ENCODE measurements at places on chromosomes 7 and 10.
A peak's percentile ranks its signal among the peaks of the same experiment; 100 is the strongest.

DNA sequence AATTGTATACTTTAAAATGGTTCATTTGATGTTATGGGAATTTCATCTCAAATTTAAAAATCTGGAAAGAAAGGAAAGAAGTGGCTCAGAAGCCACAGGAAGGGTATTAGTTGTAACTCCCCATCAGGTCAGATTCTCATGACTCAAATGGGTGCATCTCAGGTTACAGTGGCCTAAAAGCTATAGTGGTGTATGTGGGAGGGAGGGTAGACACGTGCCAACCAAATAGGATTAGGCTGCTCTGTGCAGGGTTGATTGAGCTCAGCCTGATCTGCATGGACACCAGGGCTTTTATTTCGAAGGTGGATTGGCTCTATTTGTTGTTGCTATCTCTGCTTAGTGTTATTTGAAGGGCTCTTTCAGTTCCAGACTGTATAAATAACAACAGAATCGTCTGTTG is 121.5 kb upstream of the PRR15 start:
- no peak for DNase-seq

- DNase-seq: no peak
These were observed 23.0 kb downstream of the TMEM176A start for GRCh38 chr7:150823484-150824126.

- no peak for DNase-seq
These were observed 62.7 kb upstream of the DDC start for GRCh38 chr7:50627824-50628361.

DNA sequence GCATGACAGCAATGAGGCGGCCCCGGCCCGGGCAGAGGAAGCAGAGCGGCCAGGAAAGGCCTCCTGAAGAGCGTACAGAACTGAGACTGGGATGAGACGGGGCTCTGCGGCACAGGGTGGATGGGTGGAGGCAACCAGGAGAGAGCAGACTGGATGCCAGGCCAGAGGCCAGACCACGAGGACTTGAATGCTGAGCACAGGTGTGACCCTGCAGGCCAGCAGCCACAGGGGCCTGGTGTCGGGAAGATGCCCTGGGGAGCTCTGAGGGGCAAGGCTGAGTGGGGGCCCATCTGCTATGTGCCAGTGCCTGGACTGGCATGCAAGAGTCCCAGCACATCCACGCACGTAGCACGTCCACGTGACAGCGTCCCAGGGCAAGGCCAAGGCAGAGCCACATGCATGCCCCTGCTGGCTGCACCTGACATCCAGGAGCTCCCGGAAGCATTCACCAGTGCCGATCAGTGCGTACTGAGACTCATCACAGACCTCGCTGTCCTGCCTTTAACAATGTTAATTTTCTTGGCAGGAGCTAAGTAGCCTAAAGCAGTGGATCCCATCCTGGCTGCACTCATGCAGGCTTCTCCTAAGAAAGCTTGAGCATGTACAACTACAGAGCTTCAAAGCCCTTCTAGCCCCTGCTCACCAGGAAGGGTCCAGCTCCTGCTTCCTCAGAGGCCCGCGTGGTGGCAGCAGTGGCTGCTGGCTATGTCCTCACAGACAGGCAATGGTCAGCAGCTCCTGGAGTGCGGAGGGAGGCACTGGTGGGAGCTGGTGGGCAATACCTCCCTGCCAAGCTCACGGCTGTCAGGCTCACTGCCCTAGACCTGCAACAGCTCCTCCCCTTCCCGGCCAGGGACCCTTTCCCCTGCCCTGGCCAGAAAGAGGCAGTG is 18.0 kb downstream of the GRID1 start:
- no peak for DNase-seq

DNA sequence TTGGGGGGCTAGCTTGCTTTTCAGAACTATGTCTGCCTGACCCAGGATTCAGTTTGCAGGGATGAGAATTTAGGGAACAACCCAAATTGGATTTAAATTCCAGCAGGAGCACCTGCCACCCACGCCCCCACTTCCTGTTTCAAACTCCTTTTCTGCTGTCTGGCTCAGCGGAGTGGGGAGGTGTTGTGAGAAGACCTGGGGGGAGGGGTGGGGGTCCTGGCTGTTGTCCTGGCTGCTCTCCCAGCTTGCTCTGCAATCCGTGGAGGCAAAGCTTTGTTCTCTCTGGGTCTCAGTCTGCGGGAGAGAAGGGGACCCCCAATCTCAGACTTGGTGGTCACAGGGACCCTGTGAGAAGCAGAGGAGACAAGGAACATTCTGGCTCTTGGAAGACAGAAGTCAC is 799 bp downstream of the KCNK18 start:
- no peak for DNase-seq

DNA sequence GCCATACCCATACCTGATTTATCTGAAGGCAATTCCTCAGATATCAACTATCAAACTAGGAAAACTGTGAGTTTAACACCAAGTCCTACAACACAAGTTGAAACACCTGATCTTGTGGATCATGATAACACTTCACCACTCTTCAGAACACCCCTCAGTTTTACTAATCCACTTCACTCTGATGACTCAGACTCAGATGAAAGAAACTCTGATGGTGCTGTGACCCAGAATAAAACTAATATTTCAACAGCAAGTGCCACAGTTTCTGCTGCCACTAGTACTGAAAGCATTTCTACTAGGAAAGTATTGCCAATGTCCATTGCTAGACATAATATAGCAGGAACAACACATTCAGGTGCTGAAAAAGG is 69.0 kb upstream of the RSBN1L start:
- DNase-seq: no peak

- no peak for DNase-seq
These were observed 122.2 kb downstream of the PDE1C start for GRCh38 chr7:31948029-31948428.

DNA sequence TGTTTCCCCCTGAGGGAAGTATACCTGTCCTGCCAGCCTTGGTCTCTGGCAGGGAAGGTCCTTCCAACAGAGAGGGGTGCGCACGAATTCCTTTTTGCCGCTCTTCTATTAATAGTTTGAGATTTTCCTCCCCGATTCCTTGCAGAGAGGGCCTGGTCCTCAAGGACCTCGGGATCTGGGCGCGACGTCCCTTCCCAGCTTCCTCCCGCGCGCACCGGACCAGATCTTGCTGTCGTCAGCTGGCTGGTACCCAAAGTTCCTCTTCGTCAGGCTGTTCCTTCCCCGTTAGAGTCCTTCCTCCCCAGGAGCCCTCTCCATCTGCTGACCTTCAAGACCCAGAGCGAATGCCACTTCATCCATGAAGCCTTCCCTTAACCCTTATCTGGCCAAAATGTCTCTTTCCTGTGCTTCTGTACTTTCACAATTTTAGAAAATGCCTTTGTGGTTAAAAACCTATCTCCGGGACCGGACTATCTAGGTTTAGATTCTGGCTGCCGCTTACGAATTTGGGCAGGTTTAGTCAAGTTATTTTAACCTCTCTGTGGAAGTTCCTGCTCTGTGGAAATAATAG is 851 bp upstream of the GOT1 start:
- DNase-seq: no peak

DNA sequence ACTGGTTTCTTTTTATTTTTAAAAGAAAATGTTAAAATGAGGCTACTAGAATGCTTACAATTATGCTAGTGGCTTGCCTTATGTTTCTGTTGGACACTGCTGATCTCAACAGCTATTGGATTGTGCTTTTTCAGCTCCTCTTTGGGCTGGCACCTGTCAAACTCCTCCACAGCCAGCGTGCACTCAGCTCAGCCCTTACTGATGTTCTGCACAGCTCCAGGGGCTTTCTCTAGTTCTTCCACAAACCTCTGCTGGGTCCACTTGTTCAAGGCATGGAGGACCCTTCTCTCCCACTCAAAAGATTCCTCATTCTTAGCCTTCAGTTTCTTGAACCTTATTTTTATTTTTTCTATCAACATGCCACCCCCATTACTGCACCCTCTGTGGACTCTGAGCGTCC is 96.0 kb downstream of the VIPR2 start:
- DNase-seq: no peak

DNA sequence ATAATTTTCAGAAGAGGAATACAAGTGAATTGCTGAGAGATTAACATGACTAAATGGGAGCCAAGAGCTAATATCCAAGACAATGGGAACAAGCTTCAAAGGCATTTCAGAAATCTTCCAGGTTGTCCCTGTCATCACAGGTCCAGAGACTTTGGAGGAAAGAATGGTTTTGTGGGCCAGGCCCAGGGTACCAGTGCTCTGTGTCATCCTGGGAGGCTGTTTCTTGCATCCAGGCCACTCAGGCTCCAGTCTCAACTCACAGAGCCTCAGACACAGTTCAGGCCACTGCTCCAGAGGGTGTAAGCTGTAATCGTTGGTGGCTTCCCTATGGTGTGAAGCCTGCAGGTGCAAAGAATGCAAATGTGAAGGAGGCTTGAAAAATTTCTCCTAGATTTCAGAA is 170.4 kb upstream of the NRG3 start:
- no peak for DNase-seq

- no peak for DNase-seq
These were observed 25.7 kb upstream of the AGFG2 start for GRCh38 chr7:100513212-100513810.

DNA sequence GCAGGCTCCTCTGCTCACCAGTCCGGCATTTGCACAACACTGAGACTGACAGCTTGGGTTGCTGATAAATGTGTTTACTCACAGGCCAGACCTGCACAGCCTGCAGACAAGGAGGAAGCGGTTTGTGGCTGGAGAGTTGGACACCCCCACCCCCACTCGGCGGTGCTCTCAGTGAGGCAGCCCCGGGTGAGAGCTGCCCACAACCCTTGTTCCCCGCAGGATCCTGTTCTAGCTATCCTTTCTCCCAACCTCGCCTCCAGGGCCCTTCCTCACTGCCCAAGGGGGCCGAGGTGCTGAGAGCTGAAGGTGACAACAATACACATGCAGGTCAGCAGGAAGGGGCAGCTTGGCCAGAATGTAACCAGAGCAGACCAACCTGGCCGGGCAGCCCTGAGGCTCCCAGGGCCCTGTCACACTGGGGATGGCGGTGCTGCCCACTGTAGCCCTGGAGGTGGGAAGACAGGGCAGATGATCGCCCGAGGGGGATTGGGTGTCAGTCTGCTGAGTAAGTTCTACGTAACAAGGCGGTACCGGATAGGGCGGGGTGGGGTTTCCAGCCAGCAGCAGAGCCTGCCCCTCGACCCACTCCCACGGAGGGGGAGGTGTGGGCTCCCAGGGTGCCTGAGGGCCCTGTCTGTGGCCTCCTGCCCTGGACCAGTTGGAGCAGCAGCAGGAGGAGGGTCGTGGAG is 2.1 kb upstream of the ADAM8 start:
- DNase-seq: peak; percentile 53

GRCh38 chr10:26410356-26410755 is 27.8 kb upstream of the APBB1IP start:
- DNase-seq: no peak

DNA sequence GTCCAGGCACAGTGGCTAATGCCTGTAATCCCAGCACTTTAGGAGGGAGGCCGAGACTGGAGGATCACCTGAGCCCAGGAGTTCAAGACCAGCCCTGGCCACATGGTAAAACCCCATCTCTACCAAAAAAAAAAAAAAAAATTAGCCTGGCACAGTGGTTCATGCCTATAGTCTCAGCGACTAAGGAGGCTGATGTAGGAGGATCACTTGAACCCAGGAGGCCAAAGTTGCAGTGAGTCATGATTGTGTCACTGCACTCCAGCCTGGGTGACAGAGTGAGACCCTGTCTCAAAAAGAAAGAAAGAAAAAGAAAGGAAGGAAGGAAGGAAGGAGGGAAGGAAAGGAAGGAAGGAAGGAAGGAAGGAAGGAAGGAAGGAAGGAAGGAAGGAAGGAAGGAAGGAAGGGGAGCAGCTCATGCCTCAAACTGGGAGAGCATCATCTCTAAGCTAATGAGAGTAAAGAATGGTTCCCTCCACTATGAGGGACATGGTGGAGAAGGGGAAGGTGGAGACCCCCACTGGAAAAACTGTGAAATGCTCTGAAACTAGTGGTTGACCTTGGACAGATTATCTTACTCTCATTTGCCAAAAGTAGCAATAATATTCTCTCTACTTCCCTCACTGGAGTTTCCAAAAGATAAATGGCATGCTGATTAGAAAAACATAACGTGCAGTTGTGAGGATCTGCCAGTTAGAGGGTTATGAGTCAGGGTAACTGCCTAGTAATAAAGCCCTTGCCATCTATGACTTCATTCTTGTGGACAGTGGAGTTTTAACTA is 16.8 kb downstream of the GIMAP5 start:
- no peak for DNase-seq

- DNase-seq: no peak
These were observed 40.6 kb downstream of the AKR1D1 start for GRCh38 chr7:138116892-138117291.

DNA sequence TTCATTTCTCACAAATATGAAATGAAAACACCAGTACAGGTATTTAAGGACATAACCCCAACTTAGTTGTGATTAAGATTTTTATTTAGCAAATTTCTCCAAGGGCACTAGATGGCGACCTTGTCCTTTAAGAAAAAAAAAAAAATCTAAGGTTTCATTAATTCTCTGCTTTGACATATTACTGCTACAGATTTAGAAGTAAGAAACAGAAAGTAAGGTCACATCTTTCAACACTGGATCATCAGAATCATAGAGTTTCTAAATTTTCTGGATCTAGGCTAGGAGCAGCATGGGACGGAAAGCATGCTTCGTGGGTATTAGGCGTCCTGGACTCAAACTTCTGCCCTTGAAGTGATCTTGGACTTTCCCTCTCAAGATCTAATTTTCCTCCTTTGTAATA is 85.5 kb upstream of the PRKG1 start:
- DNase-seq: no peak

DNA sequence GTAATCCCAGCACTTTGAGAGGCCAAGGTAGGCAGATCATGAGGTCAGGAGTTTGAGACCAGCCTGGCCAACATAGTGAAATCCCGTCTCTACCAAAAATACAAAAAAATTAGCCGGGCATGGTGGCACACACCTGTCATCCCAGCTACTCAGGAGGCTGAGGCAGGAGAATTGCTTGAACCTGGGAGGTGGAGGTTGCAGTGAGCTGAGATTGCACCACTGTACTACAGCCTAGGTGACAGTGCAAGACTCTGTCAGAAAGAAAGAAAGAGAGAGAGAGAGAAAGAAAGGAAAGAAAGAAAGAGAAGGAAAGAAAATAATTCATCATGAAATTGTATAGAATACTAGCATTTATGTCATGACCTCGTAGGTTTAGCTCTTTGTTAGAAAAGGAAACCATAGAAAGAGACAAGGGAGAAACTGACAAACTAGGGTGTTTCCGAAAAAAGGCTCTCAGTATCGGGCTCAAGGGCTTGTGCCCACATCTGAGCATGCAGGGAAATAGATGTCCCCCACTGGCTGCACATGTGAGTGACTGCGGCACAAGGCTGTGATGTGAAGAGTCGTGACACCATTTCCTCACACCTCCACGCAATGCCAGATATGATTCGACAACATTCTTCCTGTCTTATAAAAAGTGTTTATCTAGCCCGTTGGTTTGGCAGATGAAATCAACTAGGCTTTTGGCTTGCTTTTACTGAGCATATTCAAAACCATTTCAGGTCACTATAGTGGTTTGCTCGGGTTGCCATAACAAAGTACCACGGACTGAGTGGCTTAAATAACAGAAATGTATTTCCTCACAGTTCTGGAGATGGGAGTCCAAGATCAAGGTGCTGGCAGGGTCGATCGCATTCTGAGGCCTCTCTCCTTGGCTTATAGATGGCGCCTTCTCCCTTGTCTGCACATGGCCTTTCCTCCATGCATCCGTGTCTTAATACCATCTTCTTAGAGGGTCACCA is 2.0 kb downstream of the SRGN start:
- DNase-seq: peak; percentile 69

- DNase-seq: no peak
These were observed 72.9 kb upstream of the SKAP2 start for GRCh38 chr7:26937306-26937705.
